ENCODE measurements at places on chromosomes 7 and 10.

- DNase-seq = no peak
Measured at GRCh38 chr7:157719705-157720655, 383.2 kb downstream of the DNAJB6 start.

DNA sequence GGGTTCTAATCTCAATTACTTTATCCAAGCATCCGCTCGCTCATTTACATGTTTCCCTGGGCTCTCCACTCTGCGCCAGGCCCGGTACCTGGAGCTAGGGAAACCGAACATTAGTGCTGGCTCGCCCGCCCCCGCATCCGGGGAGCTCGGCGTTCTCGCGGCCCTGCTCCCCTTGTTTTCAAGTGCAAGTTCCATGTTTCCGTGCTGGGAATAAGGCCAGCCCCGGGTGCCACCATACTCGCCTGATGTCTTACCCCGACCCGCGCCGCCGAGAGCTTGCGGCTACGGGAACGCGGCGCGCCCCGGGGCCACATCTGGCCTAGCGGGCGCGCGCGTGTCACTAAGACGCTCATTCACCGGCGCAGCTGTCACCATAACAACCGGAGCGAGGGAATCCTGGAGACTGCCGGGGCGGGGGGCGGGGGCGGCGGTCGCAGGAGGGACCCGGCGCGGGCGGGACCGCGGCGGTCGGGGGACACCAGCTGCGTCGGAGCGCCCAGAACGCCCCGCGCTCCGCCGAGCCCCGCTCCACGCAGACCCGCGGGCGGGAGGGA lies at the start of gene NEURL1:
TSS of gene NEURL1 (plus strand) at position 344 of the 554 bp plus-strand sequence. CDS start 683 bp downstream, outside the sequence.
- DNase-seq = no peak

- no peak for DNase-seq
Measured at GRCh38 chr10:12685261-12686058, 316.1 kb downstream of the CCDC3 start.

GRCh38 chr7:128201067-128201689 lies 39.9 kb upstream of the LEP start:
- no peak for DNase-seq

DNA sequence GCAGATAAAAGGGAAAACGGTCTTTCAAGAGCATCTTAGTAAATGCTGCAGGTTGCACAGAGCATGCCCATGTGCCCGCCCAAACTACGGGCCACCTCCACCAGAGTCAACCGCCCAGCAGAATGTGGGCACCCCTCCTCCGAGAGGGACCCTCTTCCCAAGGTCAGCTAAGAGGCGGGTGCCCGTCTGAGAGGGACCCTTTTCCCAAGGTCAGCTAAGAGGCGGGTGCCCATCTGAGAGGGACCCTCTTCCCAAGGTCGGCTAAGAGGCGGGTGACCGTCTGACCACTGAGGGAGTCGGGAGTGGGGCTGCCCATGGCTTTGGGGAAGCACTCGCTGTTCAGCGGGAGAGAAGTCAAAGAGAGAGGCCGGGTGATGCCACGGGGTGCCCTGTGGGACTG lies 113.1 kb downstream of the PTPRN2 start:
- DNase-seq = no peak

DNA sequence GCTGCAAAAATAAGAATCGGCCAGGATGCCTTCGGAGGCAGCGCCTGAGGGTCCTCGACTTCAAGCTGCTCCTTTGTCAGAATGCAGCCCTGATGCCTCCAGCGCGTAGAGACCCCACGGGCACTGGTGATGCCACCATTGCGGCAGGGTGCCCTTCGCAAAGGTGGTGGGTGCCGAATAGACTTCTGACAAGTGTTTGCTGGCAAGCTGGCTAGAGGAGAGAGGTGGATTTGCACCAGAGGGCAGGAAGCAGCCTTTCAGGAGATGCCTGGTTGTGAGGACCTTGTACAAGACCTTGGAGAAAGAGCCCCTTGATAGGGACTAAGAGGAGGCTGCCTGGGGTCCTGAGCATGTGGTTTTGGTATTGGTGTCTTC lies 103.2 kb upstream of the PPIF start:
- no peak for DNase-seq

- DNase-seq = no peak
Measured at GRCh38 chr7:48360574-48360973, 189.3 kb downstream of the ABCA13 start.
